Type B pancreatic cell (in vitro differentiated cells): ENCODE measurements at places on chromosomes 1 and 21. TPM values are rescaled to one million over a fixed set of nuclear protein-coding genes. Genes with fewer than 3 reads are reported as not detected.

DNA sequence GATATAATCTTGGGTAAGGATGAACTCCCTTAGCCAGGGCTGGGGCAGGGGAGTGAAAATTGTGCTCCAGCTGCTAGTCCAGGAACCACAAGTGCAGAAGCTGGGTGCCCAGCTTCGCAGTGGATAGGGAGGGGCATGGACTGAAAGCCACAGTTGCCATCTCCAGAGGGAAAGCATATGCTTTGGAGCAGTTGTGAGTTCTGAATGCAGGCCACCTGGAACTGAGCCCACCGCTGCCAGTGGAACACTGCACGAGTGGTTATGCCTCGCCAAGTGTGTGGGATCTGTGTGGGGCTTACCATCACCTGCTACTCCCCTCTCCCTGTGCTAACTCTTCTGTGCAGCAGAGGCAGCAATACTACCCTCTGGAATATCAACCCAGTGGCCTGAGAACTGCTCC, 158.4 kb upstream of the DPT start:
- H3K4me1 ChIP-seq = no peaks in the 10 kb centered on the region
- H3K36me3 ChIP-seq = no peaks in the 10 kb centered on the region
- no peak overlapping the region for H3K4me3 ChIP-seq
- no peak overlapping the region for H3K27ac ChIP-seq

DNA sequence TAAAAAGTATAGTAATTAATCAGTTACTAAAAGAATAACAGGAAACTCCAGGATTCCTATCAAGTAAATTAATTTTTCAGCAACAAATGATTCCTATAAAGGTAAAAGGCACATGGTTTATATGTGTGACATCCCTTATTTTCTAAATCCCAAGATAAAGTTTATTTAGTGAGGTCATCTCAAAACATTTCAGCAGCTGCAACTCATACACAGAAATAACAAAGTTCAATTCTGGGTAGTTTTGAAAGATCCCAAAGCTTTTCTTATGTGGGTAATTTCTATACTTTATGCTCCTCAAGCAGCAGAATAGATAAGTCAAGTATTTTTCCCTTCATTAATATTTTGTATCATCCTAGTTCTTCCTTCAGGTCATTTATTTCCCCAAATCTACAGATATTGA, 117.7 kb downstream of the EIF4G3 start:
- no peaks in the 10 kb centered on the region for H3K27me3 ChIP-seq
- no peak overlapping the region for H3K27ac ChIP-seq
- H3K4me3 ChIP-seq = no peak overlapping the region
- peaks cover 9% of the 10 kb centered on the region for H3K36me3 ChIP-seq
- no peak for DNase-seq
- H3K4me1 ChIP-seq = no peaks in the 10 kb centered on the region

DNA sequence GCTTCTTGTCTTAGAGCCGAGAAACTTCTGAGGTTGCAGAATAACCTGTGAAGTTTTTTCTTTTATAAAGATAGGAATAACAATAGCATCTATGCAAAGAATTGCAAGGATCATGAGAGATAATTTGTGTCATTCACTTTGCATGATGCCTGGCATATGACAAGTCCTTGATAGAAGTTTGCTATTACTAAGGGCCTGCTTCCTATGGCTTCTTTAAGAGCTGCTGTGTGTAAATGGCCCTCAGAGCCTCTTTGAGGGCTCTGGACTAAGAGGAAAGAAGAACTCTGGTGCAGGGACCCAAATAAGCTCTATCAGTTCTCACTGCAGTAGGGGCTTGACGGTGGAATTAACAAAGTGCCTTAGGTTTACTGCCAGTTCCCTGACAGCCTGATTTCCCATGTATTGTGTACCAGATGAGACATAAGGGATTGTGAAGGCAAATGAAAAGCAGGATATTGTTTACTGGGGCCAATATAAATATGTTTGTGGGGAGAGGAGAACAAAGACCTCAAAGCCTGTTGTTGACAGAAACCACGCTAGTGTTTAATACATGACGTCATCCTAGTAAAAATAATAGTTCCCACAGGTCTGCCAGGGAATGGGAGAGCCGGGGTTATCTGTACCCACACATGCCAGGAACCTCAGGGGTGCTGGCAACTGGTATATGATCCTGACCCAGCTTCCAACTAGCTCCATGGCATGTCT, 131.2 kb upstream of the UBE2U start:
- no peak overlapping the region for H3K4me3 ChIP-seq
- H3K4me1 ChIP-seq = peaks cover 36% of the 10 kb centered on the region
- H3K36me3 ChIP-seq = peaks cover 3% of the 10 kb centered on the region
- H3K27me3 ChIP-seq = no peaks in the 10 kb centered on the region

The CACNA1E gene
- 1.7 and 2.1 TPM in 2 replicates for total RNA-seq

The GSTM1 gene
- total RNA-seq = 6.6 and 37.3 TPM in 2 replicates

DNA sequence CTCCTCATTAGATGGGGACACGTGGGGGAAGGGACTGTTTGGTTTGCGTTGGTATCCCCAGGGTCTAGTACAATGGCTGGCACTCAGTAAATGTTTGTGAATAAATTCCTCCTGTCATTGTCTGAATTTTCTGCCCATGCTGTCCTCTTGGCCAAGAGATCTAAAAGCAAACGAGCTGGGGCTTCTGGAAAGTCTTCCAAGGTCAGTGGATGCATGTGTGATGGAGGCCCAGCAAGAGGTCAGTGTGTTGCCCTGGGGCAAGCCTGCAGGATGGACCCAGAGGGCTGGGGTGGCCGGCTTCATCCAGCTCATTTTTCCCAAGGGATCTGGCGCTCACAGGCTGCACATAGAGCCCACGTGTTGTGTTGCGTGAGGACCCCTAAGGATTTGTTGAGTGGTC, 30.0 kb upstream of the JUN start:
- H3K4me3 ChIP-seq = peak overlapping the region; percentile 58
- DNase-seq = no peak
- H3K4me1 ChIP-seq = peaks cover 53% of the 10 kb centered on the region
- no peaks in the 10 kb centered on the region for H3K36me3 ChIP-seq

The NCMAP gene
- 2.1 and 2.4 TPM in 2 replicates for total RNA-seq

GRCh38 chr1:222387007-222387814, 160.7 kb downstream of the HHIPL2 start:
- H3K27me3 ChIP-seq = peaks cover 9% of the 10 kb centered on the region
- no peak overlapping the region for H3K27ac ChIP-seq
- no peaks in the 10 kb centered on the region for H3K36me3 ChIP-seq
- H3K4me1 ChIP-seq = peaks cover 11% of the 10 kb centered on the region

The NHLH1 gene
- 0.48 and 2.2 TPM in 2 replicates for total RNA-seq

The MOV10 gene
- total RNA-seq = 113 and 128 TPM in 2 replicates

GRCh38 chr1:23601968-23602876, 42.9 kb upstream of the ID3 start:
- H3K4me1 ChIP-seq = peaks cover 61% of the 10 kb centered on the region
- DNase-seq = no peak
- H3K27me3 ChIP-seq = no peaks in the 10 kb centered on the region
- H3K36me3 ChIP-seq = no peaks in the 10 kb centered on the region
- H3K4me3 ChIP-seq = no peak overlapping the region
- H3K27ac ChIP-seq = peak overlapping the region; percentile 12
